Adrenal gland (tissue), 19 donors: ENCODE measurements at places on chromosomes 11 and 22.

GRCh38 chr11:66081505-66081904 is 11.4 kb downstream of the PACS1 start:
- peak; percentile 68 for DNase-seq

DNA sequence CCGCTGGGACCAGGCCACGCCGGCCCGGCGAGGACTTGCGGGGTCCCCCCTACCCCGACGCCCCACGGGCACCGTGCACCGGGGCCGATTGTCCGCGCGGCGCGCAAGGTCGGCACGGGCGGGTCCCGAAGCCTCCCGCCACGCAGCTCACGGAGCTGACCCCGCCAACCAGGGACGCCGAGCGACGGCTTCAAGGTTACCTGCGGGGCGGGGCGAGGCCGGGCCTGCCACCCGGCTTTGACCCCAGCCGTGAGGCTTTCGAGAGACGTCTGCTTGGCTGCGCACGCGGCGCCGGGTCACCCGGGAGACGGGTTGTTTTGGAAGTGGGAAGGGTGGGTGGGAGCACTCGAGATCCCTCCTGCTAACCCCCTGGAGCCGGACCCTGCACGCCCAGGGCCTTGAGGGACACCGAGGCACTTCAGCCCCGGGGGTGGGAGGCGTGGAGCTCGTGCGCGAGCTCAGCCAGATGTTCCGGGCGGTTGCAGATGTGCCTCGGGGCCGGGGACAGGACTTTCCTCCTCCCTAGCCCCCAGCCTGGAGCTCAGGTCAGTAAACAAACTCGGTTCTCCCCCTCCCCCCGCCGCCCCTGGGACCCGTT is 3.2 kb upstream of the WNT11 start:
- peak; percentile 70 for DNase-seq

GRCh38 chr11:71120471-71120896 is 131.9 kb downstream of the SHANK2 start:
- no peak for DNase-seq

GRCh38 chr22:36573815-36574363 is 44.9 kb upstream of the EIF3D start:
- no peak for DNase-seq

DNA sequence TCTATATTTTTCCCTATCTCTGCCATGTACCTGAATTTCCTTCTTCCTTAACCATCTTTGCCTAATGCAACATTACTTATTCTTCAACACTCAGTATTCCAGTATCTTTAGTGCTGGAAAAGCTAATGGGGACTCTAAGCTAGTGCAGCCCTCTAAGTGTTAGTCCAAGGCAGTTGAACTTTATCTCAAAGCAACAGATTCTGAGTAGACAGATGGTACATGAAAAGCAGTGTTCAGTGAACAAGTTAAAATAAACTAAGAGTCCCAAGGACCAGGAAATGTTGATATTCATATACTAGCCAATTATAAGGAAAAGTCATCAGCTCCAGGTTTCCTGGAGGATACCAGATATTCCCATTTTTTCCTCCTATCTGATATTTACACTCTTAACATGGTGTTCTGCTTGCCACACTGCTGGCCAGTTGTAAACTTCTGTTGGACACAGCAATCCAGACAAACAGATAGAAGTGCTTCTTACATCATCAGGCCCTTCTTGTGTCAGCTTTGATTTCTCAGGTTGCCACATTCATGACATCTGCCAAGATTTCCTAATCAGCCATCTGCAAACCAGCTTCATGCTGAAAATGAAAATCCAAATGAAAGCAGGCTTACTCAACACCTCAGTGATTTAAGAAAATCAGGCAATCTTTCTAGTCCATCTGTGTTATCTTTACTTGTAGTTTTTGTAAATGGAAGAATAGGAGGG is 255.9 kb upstream of the POU2AF2 start:
- DNase-seq, result peak; percentile 16

GRCh38 chr11:12121011-12121410 is 10.6 kb downstream of the MICAL2 start:
- DNase-seq, result no peak

- DNase-seq, result peak; percentile 67
Observed at GRCh38 chr22:32991353-32992101, 66.7 kb downstream of the SYN3 start.

- no peak for DNase-seq
Observed at GRCh38 chr11:16512198-16512898, 156.0 kb upstream of the SOX6 start.

DNA sequence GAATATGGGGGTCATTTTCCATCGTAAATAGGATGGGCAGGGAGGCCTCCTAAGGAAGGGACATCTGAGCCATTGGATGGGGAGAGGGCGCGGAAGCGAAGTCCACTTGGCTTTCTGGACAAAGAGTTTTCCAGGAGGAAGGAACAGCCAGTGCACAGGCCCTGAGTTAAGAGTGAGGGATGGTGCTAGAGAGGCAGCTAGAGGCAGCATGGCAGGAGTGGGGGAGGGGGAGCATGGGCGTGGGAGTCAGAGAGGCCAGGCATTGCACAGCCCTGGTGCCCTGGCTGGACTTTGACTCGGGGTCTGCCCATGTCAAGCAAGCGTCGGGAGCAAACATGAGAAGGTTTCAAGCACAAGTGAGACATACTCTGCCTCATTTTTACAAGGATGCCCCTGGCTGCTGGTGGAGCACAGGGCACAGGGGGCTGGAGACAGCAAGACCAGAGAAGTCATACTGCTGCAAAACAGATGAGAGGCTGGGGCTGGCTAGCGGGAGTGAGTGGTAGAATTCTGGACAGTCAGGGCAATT is 9.0 kb downstream of the GNAZ start:
- no peak for DNase-seq

DNA sequence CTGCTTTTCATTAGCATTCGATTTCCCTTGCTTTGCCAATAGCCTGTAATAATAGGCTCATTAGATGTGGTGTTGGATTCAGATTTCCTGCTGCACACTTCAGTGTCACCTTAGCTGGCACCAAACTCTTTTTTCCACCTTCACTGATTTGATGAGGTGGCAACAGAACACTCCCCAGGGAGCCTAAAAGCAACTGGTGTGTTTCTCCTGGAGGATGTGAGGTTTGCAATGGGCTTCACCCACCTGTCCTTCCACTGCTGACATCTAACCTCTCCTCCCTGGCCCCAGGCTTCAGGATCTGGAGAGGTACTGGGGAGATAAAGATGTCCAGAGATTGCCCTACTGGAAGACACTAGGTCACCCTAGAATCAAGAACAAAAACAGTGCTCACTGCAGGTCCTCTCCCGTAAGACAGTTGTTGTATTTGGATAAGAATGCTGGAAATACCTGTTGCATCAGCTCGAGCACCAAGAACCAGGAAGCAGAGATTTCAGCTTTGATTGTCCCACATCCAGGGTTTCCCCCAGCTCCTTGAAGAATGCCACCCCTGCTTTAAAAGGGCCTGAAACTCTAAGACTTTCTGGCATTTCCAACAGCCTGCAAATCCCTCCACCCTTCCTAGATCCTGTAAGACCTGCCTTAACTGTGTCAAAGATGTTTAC is 96.9 kb downstream of the SLC1A2 start:
- DNase-seq, result no peak

GRCh38 chr11:95776859-95777258 is 12.7 kb downstream of the FAM76B start:
- no peak for DNase-seq

- no peak for DNase-seq
Observed at GRCh38 chr11:123069908-123070821, 8.2 kb upstream of the HSPA8 start.

- peak; percentile 21 for DNase-seq
Observed at GRCh38 chr11:34464591-34465051, 25.9 kb downstream of the CAT start.

- DNase-seq, result no peak
Observed at GRCh38 chr11:5992150-5992549, 5.4 kb upstream of the OR52L1 start.

DNA sequence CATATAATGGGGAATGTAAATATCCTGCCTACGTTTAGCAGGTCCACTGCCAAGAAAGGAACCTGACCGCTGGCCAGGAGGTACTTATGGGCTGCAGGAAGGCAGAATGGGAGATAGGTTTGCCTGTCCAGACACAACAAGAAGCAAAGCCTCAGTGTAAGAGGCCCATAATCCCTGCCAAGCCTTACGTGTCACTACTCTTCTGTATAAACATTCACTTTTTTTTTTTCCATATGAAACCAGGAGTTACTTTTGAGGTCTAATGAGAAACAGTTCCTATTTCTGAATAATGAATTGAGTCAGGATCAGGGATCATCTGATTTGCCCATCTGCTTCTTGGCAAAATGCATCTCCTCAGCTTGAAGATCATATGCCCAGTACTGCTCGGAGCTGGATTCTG is 230.2 kb downstream of the NTM start:
- DNase-seq, result no peak

GRCh38 chr11:15714641-15715399 is 600.1 kb downstream of the INSC start:
- no peak for DNase-seq
